ENCODE measurements at places on chromosomes 7 and 10.

- DNase-seq, result no peak
These were observed 149.0 kb upstream of the TMEM106B start for GRCh38 chr7:12062062-12062461.

DNA sequence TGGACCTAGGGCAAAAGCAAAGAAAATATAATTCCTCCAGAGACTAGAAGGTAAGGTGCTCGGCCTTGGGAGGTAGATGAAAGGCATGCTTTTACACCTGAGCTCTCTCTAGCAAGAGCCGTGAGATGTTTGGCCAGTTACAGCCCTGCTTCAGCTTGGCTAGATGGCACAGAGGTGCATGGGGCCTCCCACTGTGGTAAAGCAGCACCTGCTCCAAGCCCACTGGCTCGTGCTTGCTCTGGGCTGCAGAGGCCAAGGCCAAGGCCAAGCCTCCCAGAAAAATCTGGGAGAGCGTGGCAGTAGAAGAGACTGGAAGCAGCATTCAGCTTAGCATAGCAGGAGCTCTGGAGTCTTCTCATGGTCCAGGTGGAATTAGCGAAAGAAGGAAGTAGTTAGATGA is 31.0 kb upstream of the OPALIN start:
- DNase-seq, result no peak

GRCh38 chr7:14104861-14105260 is 115.4 kb upstream of the ETV1 start:
- DNase-seq, result no peak

GRCh38 chr7:32259931-32260596 is 189.9 kb upstream of the PDE1C start:
- no peak for DNase-seq

GRCh38 chr7:148783801-148784527 is 85.3 kb downstream of the CUL1 start:
- no peak for DNase-seq

GRCh38 chr10:71494980-71495381 is 98.3 kb downstream of the CDH23 start:
- DNase-seq, result no peak

DNA sequence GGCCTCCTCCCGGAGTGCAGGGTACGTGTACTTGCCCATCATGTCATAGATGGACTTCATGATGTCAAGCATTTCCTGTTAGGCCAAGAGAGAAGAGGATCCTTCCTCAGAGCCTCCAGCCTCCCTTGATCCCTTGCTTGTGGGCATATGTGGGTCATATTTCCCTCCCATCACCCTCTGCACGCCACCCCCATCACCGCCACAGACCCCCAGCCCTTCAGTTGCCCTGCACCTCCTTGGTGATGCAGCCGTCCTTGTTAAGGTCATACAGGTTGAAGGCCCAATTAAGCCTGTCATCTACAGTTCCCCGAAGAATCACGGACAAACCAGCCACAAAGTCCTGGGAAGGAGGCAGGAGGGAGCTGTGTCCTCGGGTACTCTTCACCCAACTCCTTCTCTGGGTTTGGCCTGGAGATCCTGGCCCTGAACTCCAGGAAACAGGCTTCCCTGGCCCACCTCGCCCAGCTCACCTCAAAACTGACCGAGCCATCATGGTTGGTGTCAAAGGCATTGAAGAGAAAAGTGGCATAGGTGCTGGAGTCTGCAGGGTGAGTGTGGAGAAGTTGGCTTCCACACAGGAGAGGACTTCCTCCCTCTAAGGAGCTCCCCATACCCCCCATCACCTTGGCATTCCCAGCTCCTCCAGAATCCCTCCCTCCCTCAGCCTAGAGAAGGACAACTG is 9.8 kb upstream of the OGA start:
- no peak for DNase-seq

- DNase-seq, result no peak
These were observed 322.3 kb downstream of the WDR37 start for GRCh38 chr10:1378473-1378872.

All from activated T-cell treated with anti-CD3 and anti-CD28 coated beads, Interleukin-2, amount 50 U/mL, for 48 hours (primary cell).